ENCODE measurements at places on chromosomes 7 and 10.

DNA sequence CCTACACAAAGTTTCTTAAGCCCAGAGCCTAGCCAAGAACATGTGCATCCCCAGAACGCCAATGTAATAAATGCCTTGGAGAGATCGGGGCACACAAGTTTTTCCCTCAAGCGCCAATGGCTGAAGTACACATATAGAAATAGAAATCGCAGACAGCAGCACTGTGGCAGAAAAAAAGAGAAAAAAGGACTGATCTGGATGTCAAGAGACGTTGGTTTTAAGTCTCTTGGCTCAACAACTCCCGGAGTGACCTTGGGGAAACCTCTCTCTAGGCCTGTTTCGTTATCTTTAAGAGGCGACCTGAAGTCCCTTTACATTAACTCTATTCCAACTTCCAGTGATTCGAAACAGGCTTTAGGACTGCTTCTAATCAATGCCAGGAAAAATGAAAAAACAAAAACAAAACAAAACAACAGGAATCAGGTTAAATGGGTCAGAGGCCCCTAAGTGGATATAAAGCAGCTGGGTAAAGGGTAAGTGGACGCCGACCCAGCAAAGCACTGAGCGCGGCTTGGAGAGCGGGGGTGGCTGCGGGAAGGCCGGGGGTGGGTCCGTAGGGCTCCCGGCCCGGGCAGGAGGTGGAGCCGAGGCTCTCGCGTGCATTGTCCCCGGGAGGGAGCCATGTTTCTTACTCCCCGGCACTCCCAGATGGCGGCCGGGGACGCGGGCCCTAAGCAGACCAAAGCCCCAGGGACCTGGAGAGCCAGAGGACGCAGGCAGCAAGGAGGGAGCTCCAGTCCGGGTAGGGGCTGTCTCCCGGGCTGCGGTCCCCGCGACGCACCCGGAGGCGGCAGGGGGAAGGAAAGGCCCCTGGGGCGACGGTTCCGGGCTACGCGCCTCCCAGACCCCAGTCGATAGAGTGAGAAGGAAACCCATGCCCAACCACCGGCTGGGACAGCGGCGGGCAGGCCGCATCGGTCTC is 757 bp downstream of the EIF3A start:
- DNase-seq, result peak; percentile 26

DNA sequence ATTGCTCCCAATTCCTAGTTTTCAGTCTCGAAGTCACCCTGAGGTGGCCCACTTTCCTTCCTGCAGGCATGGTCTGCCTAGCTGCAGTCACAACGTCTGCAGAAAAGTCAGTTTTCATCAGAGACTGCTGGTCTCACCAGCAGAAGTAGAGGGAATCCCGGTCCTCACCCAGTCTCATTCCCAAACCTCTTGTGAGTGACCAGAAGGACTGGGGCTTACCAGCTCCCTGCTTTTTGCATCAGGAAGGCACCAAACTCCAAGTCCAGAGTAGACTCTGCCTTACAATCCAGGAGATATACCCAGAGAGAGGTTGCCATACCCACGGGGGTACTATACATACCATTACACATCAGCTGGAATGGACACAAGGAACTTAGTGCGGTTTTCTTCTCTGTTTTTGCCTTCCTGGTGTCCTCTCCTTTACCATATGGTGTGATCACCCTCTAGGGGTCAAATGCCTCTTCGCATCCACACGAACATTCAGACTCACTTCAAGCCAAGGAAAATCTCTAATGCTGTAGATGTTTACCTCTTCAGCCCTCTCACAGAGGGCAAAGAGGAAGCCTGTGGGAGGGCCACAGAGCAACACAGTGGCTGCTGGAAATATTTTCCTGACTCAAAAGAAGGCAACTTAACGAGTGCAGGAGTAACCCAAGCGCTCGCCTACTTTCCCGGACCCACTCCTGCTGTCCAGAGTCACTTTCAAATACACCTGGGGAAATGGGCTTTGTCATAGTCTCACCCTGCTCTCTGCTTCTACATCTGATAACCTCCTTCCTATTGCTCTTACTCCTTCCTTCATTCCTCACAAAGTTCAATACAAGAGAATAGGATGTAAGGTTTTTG is 220.9 kb downstream of the C7orf25 start:
- DNase-seq, result no peak

GRCh38 chr7:158559356-158559755 is 28.3 kb downstream of the PTPRN2 start:
- DNase-seq, result no peak

DNA sequence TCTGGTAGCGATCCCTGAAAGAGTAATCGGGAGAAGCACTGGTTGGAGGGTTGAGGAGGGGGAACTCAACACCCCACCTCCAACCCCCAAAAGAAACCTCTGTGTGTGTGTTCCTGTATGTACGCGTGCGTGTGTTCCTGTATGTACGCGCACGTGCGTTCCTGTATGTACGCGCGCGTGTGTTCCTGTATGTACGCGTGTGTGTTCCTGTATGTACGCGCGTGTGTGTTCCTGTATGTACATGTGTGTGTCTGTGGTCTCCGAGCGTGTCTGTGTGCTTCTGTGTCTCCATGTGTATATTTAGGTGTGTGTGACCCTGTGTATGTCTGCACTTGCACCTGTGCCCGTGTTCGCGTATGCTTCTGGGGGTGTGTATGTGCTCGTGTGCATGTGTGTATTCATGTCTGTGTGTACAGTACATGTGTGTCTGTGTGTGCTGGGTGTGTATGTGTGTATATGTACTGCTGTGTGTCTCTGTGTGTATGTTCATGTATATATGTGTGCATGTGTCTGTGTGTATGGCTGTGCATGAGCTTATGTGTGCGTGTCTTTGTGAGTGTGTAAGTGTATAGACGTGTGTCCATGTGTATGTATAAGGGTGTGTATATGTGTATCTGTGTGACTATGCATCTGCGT is 42.9 kb upstream of the KLF6 start:
- no peak for DNase-seq

DNA sequence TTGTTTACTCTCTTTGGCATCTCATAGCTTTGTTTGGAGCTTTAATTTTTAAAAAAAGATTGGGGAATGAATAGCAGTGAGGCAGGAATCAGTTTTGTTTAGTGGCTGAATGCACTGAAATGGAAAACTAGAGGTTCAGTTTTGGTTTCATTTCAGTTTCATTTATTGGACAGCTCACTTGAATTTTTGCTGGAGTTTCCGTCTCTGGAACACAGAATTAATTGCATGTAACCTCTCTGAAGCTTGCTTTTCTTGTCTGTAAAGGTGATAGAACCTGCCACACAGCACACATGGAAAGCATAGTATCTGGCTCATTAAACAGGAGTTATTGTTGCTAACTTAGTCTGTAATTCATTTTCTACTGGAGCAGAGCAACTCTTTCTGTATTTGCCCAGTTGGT is 7.1 kb downstream of the GRM8 start:
- no peak for DNase-seq

DNA sequence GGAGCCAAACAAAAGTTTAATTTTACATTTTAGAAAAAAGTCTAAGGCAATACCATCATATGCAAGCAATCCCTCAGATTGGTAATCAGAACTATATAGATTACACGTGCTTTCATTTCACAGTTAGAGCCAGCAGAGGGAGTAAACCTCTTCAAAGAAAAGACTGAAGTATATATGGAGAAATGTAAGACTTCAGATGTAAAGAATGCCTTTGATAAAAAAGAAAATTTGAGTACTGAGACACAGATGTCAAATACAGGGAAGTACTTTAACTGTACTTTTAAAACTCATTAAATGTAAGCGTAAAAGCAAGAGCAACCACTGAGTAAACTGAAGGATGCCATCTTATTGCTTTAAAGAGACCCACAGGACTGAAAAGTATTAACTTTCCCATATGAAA is 101.4 kb upstream of the FAM133B start:
- DNase-seq, result no peak

DNA sequence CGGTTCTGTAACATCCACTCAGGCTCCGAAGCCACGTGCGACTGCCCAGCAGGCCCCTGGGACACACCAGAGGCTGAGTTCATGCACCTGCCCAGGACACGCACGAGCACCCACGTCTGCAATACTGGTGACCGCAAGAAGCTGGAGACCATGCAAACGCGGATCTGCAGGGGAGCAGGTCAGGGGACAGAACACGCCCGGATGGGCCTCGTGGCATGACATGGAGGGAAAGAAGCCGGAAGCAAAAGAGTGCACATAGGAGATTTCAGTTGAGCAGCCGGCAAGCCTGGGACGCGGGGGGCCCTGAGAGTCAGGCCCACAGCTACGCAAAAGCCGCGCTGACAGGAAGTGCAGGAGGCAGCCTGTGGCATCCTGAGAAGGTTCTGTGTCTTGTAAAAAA is 73.7 kb downstream of the FOXL3 start:
- DNase-seq, result no peak

DNA sequence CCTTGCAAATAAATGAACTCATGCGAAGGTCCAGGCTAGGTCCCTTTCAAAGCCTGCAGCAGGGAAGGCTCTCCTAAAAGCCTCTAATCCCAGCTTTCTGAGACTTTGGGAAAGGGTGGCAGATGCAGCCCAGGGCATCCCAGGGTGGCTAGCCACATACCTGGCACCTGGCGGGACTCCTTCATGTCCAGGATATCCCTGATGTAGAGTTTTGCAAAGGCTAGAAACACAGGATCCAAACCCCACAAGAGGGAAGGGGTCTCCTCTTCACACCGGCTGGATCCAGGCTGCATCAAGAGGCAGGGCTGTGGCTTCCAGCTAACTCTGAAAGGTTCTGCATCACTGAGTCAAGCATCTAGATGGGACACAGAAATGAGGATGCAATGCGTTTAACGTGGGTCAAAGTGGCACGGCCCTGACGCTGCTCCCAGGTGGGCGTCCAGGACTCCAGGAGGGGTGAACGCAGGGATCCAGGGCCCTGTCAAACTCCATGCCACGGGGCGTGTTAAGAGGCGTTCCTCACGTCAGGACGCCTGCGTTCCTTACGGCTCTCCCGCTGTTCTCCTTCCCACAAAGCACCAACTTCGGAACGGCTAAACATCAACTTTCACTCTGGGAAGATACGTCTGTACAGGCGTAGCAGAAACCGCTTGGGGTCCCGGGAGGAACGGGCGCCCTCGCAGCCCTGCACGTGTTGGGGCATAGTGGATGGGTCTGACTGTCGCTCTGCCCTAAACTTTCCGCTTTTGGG is 507 bp downstream of the STN1 start:
- DNase-seq, result no peak

DNA sequence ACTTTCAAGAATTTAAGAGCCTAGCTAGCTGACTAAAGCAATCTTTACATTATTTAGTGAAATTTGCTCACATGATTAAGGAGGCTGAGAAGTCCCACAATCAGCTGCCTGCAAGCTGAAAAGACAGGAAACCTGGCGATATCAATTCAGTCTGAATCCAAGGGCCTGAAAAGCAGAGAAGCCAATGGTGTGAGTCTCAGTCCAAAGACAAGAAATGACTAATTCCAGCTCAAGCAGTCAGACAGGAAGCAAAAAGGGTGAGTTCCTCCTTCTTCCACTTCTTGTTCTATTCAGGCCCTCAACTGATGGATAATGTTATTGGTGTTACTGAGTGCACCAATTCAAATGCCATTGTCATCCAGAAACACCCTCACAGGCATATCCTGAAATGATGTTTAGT is 1231.6 kb upstream of the CELF2 start:
- DNase-seq, result no peak

DNA sequence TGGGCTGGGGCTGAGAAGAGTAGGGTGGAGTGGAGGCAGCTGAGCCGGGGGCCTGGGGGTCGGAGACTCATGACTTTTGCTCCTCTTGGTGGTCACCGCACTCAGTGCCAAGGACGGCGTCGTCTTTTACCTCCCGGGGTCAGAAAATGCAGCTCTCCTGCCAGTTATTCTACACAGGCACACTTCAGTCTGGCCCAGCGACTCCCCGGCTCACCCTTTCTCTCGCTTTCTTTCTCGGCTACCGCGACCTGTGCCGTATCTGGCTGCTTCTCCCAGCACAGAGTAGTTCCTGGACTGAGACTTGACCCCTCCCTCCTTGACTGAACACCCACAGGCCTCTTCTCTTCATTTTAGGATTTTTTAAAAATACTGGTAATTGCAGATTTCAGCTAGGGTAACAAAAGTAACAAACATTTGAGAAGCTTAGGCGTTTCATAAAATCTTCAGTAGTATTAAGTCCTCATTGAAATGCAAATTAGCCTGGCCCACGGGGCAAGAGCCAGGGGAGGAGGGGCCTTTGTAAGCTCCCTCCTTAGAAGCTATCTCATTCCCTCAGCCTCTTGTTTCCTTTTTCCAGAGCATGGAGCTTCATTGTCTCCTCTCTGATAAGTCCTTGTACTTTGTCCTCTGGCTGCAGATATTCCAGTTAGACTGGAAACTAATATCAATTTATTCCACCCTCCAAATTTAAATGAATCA is 1.1 kb upstream of the PRLHR start:
- DNase-seq, result no peak

DNA sequence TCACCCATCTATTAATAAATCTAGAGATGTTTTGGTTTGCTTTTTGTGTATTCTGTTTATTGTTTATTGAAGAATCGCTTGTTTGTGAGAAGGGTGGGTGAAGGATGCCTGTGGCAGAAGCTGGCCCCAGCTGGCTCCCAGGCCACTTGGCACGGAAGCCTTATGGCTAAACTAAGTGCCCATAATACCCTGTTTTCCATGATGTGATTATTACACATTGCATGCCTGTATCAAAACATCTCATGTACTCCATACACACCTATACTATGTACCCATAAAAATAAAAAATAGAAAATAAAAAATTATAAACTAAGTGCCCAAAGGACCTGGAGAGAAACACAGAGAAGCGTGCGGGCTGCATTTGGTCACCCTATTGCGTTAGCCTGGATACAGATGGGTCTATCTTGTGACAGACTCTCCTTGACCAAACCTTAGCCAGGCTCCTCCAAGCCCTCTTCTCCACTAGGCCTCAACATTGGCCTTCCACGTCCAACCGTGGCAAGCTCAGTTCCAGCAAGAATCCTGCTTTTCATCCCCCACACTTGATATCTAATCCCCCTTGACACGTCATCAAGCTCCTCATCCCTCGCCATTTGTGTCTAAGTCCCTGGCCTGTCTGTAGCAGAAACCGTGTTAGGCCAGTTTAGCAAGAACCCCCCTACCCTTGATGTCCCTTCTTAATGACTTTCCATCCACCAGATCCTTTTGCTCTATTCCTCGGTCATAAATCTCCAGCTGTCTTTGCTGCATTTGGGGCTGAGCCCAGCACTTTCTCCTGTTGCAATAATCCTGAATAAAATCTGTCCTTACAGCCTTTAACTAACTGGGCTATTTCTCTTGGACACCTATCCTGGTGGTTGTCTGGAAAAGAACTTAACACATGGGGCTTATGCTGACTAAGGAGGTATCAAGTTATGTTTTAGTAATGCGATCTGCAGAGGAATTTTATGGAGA is 245.2 kb downstream of the TNS3 start:
- no peak for DNase-seq

- no peak for DNase-seq
These were observed 147.8 kb downstream of the GFRA1 start for GRCh38 chr10:116125180-116125579.

GRCh38 chr10:33459602-33460001 is 125.1 kb upstream of the NRP1 start:
- DNase-seq, result no peak

DNA sequence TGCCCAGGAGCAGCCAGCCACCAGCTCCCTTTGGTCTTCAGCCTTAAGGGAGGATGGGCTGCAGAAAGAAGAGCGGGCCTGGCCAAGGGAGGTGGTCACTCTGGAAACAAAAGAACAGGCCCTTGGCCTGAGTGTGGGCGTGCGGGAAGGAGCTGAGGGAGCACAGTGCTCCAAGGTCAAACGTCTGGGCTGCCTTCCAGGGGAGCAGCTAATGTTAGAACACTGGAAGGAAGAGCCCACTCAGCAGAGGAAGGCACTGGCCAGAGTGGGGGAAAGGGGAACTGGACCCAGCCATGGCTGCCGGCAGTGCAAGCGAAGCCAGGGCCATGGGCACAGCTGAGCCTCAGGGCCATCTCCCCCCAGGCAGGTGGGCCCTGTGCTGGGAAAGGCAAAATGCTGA is 42.7 kb downstream of the FAM53B start:
- no peak for DNase-seq

Data from activated CD4-positive, CD25-positive, alpha-beta regulatory T cell treated with anti-CD3 and anti-CD28 coated beads, Interleukin-2, amount 50 U/mL, for 16 hours (primary cell).